WTC11 (cell line): ENCODE measurements at places on chromosomes 5 and 9.

DNA sequence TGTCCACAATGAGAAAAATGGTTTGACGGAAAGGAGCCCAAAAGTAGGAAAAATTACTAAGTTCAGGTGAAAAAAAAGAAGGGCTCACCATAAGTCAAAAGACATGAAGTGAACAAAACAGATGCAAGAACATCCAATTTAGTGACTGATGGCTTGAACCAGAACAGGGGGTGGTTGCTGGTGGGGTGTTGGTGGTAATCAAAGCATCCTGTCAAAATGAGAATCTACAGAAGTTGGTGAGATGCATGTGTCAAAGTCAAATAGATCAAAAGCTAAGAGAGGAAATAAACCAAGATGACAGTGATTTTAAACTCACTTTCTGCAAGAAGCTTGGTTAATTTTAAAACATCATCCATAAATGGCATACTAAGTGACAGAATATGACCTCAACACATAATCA, 117.4 kb downstream of the MLLT3 start:
- DNase-seq: no peak

DNA sequence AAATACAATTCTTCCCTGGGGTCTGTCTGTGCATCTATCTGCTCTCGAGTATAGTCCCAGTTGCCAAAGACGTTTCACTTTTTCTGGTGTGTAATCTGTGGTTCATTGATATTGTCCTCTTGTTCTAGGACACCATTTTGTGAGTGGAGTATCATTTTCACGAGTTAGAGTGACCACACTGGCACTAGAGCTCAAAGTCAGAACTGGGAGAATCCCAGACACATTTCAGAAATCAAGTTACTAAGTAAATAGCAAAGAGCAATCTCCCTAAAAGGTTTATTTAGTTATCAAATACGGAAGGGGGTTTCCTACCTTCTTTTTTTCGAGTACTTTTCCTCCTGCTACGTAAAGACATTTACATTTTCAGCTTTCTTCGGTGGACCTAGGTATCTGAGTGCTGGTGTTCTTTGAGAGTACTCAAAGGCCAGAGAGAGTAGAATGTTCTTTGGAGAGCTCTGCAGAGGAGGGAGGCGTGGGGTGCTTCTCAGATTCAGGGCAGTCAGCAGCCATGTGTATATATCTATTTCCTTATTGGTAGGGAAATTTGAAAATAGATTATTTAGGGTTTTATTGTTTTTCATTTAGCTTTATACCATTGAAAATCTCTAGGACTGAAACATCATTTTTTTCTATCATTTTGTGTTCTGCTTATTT, 8.9 kb upstream of the HSPA9 start:
- no peak for DNase-seq

GRCh38 chr5:107966201-107966600, 295.5 kb upstream of the EFNA5 start:
- no peak for DNase-seq

GRCh38 chr5:140420665-140421361, 19.2 kb downstream of the ANKHD1 start:
- DNase-seq: no peak

GRCh38 chr9:105392531-105392930, 55.3 kb upstream of the FSD1L start:
- no peak for DNase-seq

DNA sequence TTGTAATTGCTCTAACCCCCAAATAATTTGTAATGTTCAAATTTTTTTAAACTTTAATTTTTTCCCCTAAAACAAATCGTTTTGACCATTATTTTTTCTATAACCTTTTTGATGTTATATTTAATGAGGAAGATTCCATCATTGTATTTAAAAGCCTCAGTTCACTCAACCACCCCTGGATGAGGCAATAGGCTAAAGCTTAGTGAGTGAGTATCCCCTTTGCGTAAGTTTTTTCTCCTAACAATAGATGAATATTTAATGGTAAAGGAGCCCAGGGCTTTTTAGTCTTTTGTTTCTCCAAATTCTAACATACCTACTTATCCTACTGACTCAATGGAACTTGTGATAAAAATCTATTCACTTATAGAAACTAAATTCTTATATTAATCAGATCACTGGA, 38.1 kb downstream of the ALDH1A1 start:
- DNase-seq: no peak

- DNase-seq: no peak
These were observed 13.7 kb downstream of the NPM1 start for GRCh38 chr5:171401167-171401947.

- DNase-seq: no peak
These were observed 116.6 kb upstream of the MAP3K1 start for GRCh38 chr5:56698463-56699381.

DNA sequence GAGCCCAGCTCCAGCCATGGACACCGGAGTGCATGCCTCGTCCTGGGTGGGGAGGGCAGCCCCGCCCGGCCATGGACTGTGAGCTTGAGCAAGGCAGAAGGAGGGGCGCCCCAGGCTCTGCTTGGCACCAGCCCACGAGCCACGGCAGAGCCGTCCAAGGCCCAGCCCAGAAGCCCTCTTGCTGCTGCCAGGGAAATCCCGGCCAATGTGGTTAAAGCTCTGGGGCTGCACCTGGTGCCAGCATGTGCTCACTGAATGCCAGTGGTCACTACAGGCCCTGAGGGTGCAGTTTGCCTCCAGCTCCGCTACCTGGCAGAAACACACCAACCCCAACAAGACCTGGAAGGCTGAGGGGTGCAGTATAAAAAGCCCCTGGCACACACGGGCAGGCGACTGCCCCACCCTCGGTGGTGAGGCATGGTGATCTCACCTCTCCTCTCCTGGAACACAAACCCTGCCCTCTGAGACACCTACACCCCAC, 11.8 kb downstream of the BRD3 start:
- DNase-seq: no peak

GRCh38 chr5:7837403-7837802, 13.5 kb downstream of the CFAP90 start:
- no peak for DNase-seq

GRCh38 chr5:83430130-83431010, 41.2 kb upstream of the VCAN start:
- DNase-seq: peak; percentile 74

DNA sequence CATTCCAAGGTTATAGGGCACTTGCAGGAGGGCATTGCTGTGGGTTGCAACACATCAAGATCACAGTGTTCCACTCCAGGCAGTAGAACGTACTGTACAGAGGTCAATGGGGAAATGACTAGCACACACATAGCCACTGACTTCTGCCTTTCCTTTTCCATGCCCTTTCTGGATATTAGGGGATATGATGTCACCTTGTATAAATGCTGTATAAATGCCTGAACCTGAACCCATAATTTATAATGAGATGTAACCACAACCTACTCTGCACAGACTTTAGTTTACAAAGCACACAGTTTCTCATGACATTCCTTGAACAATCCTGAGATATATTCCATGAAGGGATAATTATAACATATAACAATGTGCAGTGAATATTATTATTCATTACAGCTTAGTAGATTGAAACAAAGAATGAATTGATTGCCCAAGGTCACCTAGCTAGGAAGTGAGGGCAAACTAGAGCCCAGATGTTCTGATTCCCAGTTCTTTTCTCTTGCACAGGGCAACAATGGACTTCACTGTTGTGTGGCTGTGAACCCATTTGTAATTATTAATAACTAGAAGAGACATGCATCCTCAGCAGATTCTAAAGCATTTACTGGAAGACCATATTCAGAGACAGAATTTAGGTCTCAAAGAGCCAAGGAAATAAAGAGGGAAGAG, 5.6 kb upstream of the ABLIM3 start:
- DNase-seq: no peak

DNA sequence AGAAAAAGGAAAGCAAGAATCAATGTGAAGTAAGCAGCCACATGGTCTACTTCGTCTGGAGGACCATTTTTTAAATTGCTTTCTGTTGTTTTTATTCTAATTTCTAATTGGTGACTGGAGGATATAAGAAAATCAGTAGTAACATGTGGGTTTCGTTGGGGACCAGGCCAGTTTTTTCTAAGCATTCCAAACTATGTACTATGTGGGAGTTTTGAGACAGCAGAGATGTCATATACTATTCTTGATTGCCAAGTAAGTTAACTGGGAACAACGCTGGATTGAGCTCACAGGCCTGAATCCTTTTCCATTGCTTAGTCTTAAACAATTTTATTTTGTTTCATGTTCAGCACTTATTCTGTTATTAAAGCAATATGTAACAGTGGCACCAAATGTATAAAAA, 225.7 kb downstream of the TMEM167A start:
- DNase-seq: no peak

DNA sequence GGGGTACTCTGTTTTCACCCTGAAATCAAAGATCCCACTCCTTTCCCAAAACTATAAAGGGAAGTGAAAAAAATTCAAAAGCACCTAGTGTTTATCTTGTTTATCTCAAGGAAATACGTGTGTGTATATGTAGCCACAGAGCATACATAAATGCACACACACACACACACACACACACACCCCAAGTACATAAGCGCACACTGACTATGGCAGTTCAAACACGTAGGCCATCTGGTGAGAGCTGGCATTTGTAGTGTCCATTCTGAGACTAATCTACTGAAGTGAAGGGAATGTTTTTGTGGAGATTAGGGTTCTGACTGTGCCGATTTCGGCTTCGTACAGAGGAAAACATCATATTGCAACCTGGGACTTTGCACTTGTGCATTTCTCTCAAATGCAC, 451.7 kb downstream of the BNC2 start:
- DNase-seq: no peak

GRCh38 chr9:16901590-16901989, 31.1 kb upstream of the BNC2 start:
- no peak for DNase-seq

- DNase-seq: no peak
These were observed 10.3 kb downstream of the WWC1 start for GRCh38 chr5:168301593-168302390.

DNA sequence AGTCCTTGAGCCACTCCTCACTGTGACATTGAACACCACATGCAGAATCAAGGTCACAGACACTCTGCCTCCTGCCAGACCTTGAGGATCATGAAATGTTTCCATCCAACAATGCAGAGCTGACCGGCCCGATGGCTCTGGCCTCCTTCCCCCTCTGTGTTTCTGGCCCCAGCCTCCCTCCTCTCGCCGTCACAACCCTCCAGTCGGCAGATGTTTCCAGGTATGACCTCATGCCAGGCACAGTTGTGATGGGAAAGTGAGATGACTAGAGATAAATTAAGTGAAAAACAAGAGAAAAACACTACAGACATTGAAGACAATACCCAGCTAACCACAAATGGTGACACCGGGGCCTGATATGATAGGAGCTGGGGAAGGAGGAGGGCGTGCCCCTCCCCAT, 9.8 kb downstream of the NTNG2 start:
- no peak for DNase-seq

- peak; percentile 22 for DNase-seq
These were observed 196.4 kb downstream of the TRPM3 start for GRCh38 chr9:70924895-70925547.
